ENCODE measurements at places on chromosomes 1 and 21.
A peak's percentile ranks its signal among the peaks of the same experiment; 100 is the strongest.

- DNase-seq = peak; percentile 74
Measured at GRCh38 chr21:25881524-25882376, 147.0 kb downstream of the GABPA start.

GRCh38 chr1:159751031-159751430, 29.7 kb upstream of the DUSP23 start:
- DNase-seq = no peak

DNA sequence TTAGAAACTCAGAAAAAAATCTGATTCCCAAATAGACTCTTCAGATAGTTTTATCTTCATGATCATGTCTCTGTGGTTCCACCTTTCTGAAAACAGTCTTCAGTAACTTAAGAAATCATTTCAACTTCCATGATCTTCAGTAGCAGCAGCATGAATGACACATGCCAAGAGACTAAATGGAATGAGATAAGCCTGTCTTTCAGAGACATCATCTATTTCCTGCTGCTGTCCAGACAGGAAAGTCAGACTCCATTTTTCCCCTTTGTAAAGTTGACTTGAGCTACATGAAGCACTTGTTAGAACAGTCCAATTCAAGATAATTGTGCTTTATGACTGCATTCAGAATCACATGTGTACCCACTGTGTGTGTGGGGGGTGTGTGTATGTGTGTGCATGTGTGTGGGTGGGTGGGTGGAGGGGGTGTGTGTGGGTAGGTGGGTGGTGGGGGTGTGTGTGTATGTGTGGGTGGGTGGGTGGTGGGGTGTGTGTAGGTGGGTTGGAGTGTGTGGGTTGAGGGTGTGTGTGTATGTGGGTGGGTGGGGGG, 58.8 kb downstream of the CLIC4 start:
- no peak for DNase-seq

DNA sequence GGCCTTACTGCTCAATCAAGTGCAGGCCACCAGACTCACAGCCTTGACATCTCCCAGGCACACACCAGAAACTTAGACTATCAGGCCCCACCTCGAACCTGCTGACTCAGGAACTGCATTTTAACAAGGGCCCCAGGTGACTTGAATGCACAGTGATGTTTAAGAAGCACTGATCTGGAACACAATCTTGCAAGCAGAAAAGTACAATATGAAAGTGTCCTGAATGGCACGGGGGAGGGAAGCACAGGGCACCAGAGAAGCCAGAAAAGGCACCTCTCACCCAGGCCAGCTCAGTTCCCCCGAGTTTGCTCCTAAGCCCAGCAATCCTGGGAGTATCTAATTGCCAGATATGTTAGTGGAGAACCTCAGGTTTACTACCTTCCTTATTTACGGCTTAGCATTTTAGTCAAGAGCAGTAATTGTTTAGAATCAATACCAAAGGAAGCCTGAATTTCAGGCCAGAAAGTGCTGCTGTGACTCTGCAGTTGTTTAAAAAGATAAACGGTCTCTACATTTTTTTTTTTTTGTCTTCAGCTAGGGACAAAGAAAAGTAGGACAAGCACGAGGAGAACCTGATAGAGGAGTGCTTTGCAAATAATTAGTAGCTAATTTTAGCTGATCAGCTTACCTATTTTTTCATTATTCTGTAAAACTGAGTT, 50.9 kb upstream of the CDC42BPA start:
- DNase-seq = no peak

DNA sequence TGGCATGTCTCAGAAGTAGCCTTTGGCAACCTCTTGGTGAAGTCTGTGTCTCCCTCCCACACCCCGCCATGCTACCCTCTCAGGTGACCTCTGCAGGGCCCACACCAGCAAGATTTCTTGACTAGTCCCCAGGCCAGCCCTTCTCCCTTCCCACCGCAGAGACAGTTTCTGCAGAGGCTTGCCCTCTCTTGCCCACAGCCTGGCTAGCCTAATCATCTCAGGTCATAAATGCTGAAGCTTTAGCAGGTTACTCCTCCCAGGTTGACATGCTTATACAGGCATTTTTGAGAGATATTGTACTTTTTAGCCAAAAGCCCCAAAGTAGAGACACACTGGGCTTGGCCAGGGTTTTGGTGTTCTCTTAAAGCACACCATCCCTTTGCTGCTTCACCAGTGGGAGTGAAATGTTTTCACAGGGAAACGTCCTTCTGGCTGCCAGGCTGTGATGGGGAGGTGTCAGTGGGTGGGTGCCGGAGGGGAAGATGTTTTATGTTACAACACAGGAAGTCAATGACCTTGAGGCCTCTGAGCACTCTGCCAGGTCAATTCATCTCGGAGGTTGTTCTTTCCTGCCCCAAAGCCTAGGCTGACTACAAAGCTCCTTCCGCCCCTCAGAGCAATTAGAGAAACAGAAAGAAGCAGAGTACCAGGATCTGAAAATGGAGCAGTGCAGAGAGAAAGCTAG, 58.5 kb downstream of the STYXL2 start:
- no peak for DNase-seq

DNA sequence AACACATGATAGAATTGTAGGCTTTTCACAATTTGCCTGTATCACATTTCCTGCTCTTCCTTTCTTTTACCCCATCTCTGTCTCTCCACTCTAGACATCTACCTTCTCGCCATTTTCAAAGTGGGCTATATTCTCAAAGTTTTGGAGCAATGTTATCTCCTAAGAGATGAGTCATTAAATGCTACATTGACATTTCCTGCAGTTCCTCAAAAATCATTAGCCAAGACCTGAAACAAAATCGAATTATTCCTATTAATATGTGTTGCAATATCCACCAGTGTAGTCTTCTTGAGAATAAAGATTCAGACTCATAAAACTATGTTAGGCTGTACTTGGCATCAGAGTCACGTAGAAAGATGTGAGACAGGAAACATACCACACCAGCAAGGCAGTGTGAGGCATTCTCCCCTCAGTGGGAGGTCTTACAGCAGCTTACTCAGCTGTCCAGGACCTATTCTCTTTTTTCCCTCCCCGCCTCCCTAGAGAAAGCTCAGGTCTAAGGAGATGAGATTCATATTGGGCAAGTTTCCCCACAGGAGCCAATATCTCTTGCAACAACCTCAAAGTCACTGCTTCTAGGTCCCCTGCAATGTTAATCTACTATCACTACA, 38.8 kb downstream of the FRRS1 start:
- DNase-seq = no peak

DNA sequence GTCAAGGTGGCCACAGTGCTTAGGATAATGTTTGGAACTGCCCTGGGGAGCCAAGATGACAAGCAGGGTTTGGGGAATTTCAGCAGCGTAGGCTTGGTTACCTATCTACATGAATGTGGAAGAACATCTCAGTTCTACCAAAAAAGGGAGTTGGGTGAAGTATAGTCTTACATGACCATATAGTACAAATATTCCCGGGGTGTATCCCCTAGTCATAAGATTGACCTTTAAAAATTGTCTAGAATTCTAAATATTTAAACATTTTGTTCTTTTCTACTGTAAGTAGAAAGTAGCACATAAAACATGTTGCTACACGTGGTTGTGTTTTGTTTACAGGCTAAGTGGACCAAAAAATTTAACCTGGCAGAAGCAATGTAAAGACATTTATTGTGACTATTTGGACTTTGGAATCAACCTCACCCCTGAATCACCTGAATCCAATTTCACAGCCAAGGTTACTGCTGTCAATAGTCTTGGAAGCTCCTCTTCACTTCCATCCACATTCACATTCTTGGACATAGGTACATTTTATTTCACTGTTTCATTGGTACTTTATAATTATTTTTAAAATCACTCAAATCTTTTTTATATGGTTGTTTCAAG, 20.3 kb downstream of the IL12RB2 start:
- no peak for DNase-seq

GRCh38 chr1:39979654-39980053, 24.7 kb downstream of the MFSD2A start:
- DNase-seq = no peak

- DNase-seq = peak; percentile 23
Measured at GRCh38 chr21:21003701-21004100, 5.5 kb downstream of the NCAM2 start.

DNA sequence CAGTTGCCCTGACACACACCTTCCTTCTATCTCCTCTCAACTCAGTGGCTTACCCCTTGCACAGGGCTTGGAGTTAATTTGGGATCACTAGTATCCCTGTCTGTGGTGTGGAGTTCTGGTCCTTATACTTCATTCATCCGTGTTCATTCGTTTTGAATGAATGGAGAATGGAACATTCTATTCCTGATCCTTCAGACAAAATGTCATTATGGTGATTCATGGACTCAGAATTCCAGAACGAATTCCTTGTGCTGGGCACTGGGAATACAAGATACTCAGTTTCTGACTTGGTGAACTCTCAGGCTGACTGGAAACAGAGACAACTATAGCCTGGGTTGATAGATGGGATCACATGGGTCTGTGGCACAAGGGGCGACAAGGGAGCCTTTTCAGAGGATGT, 49.9 kb upstream of the TRABD2B start:
- DNase-seq = no peak

DNA sequence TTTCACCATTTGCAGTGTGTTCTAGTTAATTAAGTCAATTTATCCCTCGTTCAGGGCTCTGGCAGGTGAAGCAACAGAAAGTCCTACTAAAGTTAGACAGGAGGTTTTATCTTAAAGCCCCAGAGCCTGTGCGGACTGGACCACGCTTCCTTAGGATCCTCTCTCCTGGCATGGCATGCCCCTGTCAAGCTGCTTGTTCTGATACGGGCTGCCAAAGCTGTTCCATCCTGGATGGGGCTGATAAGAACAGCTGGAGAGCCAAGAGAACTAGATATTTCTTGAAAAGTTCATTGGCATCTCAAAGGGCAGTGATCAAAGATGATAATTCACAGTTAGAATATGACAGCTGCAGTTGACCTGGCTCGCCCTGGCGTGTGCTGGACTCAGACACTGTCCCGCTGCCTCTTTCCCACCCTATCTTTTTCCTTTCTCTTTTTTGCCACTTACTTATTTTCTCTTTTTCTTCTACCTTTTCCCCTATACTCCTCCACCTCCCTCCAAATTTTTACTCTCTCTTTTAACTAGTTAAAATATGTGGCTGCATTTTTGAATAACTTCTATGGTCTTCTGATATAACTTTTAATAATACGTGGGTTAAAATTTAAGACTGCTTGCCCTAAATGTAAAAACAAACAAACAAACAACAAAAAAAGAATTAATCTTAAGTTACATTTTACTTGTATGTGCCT, 96.7 kb downstream of the ABCA4 start:
- no peak for DNase-seq

- no peak for DNase-seq
Measured at GRCh38 chr1:178531887-178532286, 19.0 kb downstream of the TEX35 start.

DNA sequence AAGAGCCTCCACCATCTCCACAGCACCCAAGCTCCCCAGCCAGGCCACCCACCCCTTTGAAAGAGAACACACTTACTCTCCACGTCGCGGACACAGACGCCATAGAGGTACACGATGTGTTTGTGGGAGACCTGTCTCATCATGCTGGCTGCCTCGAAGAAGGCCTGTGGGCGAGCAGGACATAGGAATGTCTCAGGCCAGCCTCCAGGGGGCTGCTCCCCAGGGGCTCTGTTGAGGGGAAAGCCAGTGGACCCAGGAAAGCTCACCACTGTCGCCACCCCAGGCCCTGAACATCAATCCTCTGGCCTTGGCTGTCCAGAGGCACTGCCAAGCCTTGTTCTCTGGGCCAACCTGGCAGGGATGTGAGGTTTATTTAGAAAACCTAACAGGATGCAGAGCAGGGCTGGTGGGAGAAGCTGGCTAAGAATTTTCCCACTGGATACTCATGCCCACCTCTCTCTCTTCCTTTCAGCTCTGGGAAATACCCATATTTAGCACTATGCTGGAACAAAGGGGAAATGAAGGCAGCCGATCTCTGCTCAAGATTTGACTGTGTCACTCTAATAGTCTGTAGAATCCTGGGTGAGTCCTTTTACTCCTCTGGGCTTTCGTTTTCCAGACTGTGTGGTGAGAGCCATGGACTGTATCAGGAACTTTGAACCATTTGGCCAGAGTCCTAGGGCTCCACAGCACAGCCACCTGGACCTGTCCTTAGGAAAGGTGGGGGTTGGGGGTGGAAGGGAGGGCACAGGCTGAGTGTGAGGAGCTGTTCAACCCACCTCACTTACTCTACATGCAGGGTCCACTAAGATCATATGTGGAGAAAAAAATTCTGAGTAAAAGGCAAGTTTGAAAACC, 101.9 kb downstream of the RAVER2 start:
- DNase-seq = no peak

DNA sequence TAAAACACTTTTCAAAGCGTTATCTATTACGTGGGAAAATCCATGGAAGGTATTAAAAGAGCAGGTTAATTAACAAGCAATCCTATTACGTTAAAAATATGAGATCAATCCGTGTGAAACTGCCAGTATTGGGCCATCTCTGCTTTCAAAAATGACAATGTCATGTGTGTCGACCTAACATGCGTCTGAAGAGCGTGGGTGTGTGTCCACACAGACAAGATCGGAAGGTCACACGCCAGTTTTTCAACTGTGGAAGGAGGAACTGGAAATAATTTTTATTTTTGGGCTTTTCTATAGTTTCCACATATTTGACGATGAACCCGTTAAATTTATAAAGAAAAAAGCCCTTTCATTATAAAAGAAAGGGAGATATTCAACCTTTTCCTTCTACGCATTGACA, 17.6 kb upstream of the ALDH4A1 start:
- DNase-seq = no peak

DNA sequence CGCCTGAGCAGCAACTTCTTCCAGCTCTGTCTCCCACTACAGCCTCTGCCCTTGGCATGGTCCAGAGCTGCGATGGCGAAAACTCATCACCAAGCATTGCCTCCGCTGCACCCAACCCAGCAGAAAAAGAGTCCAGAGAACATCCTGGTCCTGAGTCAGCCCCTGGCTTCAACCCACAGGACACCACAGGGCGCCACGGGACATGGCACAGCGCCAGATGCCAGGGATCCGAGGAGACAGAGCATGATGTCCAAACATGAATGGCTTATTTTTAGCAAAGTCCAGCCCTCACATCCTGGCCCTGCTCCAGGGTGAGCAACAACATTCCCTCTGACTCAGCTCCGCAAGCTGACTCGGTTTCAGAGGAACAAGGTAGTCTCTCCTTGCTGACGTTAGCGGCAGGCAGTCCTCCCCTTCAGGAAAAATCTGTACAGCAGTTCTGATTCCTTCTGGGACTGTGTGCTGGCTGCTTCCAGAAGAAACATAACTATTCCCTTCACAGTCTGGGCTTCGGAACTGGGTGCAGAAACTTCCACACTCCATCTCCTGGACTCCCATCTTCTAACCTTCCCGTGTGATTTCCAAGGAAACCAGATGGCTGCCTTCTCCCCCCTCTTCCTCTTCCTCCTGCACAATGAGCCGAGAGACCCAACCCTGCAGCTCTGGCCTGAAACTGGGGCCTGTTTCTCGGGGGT, 131.3 kb downstream of the TOMM20 start:
- peak; percentile 88 for DNase-seq

- DNase-seq = no peak
Measured at GRCh38 chr1:113812661-113813135, 422 bp upstream of the RSBN1 start.

GRCh38 chr1:53658489-53659230, 80.3 kb downstream of the GLIS1 start:
- no peak for DNase-seq

- no peak for DNase-seq
Measured at GRCh38 chr1:62228136-62228882, 33.7 kb downstream of the L1TD1 start.

All from putamen (tissue), 1 donor.